ENCODE measurements at places on chromosomes 6 and 20.

DNA sequence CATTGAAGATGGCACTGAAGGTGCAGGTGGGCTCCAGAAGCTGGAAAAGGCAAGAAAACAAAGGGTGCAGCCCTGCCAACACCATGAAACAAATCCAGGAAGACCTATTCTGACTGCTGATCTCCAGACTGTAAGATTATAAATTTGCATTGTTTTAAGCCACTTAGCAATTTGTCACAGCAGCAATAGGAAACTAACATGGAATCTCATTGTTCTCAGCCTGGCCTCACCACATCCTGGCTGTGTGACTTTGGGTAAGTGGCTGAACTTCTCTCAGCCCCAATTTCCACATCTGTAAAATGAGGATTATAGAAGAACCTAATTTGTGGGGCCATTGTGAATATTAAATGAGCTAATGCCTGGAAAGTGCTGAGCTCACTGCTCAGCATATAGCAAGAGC is 160.4 kb upstream of the MAFB start:
- no peak for DNase-seq

DNA sequence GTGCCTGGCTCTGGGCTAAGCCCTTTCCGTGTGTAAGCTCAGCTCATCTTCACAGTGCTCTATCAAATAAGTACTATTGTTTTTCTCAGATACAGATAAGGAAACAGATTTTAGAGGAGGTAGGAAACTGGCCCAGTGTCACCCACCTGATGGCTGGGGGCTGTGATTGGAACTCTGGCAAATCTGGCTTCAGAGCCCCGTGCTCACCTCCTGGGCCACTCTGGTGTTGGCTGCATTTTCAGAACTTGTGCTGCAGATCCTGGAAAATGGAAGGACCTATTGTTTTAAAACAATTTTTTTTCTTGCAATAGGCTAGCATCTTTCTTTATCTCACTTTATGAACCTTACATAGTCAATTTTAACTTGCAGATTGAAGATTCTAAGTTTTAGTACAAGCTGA is 5.7 kb downstream of the STX16 start:
- DNase-seq = no peak

DNA sequence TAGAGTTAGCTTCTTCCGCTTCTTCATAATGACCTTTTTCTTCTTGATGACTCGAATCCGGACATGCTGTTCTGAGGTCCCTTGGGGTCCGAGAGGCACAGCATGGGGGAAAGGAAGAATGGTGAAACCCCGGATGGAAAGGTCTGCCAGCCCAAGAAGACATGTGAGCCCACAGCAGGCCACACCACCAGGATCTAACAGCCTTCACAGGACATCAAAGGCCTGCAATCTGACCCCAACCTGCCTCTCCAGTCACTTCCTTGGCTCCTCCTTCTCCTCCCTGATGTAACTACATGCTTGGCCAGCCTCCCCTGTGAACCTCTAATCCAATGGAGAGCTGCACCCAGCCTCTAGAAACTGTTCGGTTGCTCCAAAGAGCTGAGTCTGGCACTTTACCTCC is 1.6 kb downstream of the CPXM1 start:
- no peak for DNase-seq

- DNase-seq = no peak
Observed at GRCh38 chr6:18136260-18136659, 13.8 kb upstream of the NHLRC1 start.

- DNase-seq = no peak
Observed at GRCh38 chr6:127192911-127193541, 73.6 kb upstream of the RNF146 start.

DNA sequence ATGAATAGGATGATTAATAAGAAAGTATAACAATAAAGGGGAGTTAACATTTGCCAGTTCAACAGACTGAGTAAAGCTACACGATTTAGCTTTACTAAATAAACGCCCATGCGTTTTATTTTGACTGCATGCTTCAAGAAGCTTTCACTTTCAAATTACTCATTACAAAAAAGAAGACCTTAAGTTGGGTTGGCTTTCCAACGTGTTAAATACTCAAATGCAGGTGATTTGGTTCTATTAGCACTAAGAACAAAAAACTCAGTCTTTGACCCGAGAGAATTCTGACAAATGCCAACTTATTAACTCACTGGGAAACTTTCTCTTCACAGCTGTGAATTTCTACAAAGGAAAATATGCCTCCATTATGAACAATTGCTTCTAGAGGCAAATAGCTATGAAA is 24.8 kb downstream of the RNF146 start:
- no peak for DNase-seq

DNA sequence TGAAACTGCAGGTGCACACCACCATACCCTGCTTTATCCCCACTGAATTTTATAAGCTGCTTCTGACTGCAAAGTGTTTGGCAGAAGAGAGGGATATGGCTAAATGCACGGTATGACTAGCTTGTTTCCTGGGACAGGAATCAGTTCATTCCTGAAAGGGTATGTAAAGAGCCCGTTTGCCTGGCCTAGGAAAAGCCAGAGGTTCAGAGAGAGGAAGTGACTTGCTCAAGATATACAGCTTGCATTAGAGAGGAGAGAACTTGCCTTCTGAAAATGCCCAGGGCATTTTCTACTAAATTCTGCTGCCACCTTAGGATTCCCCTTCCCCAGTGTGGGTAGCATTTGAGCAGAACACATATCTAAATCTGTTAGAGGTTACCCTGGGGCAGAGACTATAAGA is 683 bp upstream of the GCNT2 start:
- DNase-seq = no peak

- DNase-seq = no peak
Observed at GRCh38 chr20:61923371-61924166, 142.1 kb downstream of the TAF4 start.
